Activated CD4-positive, alpha-beta memory T cell treated with anti-CD3 and anti-CD28 coated beads, Interleukin-2, amount 10 ng/mL, durations not matched to agents 7 days and 5 days (primary cell): ENCODE measurements at places on chromosomes 11 and 22. TPM values are rescaled to one million over a fixed set of nuclear protein-coding genes. Genes with fewer than 3 reads are reported as not detected.

OR51B4 gene
- not detected for total RNA-seq

CAPN5 gene
- total RNA-seq: 0.65 TPM

ZBED4 gene
- total RNA-seq: 20.6 TPM

DNA sequence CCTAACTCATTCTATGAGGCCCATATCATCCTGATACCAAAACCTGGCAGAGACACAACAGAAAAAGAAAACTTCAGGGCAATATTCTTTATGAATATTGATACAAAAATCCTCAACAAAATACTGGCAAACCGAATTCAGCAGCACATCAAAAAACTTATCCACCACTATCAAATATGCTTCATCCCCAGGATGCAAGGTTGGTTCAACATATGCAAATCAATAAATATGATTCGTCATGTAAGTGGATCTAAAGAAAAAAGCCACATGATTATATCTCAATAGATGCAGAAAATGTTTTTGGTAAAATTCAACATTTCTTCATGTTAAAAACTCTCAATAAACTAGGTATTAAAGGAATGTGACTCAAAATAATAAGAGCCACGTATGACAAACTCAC lies 40.9 kb downstream of the JRKL start:
- no peaks in the 10 kb centered on the region for H3K36me3 ChIP-seq
- peaks cover 45% of the 10 kb centered on the region for H3K27me3 ChIP-seq
- H3K27ac ChIP-seq: no peak overlapping the region
- DNase-seq: no peak
- no peak overlapping the region for H3K4me3 ChIP-seq

- H3K27ac ChIP-seq: no peak overlapping the region
- no peaks in the 10 kb centered on the region for H3K27me3 ChIP-seq
- H3K4me3 ChIP-seq: no peak overlapping the region
Observed at GRCh38 chr11:38208951-38209350, 1610.9 kb upstream of the RAG2 start.

- no peak overlapping the region for H3K4me3 ChIP-seq
- no peak overlapping the region for H3K27ac ChIP-seq
- no peaks in the 10 kb centered on the region for H3K36me3 ChIP-seq
- DNase-seq: no peak
- no peaks in the 10 kb centered on the region for H3K27me3 ChIP-seq
- no peaks in the 10 kb centered on the region for H3K4me1 ChIP-seq
Observed at GRCh38 chr11:115421992-115422689, 82.1 kb downstream of the CADM1 start.

DNA sequence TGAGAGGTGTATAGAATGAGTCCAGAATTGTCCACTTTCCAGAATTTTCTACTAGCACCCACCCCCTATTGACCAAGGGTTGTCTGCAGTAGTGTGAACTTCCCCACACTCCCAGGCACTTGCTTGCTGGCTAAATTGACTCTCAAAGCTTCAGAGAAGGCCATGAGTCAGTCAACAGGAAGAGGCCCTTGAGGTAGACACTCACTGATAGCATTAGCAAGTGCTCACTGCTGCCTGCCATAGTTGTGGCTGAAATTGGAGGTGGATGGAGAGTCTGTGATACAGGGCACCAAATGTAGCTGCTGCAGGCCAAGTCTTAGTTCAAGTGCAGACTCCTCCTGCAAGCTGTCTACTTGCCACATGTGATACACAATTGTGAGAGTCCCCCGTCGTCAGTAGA lies 156.8 kb downstream of the SPON1 start:
- no peak overlapping the region for H3K27ac ChIP-seq
- no peak for DNase-seq
- no peaks in the 10 kb centered on the region for H3K27me3 ChIP-seq
- no peak overlapping the region for H3K4me3 ChIP-seq
